ENCODE measurements at places on chromosomes 12 and 14.

DNA sequence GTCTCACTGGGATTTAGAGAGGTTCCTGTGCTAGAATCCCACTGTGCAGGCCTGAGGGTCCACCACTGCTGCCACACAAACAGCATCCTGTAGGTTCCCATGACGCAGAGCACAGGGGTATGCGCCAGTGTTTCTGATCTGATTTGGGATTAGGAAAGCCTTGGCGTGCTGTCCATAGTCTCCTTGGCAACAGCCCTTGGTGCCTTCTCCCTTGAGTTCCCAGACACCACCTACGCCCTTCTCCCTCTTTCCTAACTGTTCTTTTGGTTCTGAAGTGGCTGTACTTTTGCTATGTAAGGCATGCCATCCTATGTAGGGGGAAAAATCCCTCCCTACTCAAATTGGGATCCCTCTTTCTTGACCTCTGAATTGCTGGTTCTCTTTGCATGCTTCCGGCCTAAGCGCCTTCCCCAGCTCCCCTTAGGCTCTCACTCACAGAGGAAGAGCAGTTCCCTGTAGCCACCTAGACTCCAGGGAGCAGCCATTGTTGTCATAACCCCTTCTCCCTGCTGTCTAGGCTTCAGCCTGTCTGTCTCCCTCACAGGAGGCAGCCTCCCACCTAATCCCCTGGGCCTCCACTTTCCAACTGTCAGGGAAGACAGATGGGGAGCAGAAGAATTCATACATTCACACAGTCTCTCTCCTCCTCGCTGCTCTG, 14.8 kb upstream of the RIC8B start:
- no peak for DNase-seq

DNA sequence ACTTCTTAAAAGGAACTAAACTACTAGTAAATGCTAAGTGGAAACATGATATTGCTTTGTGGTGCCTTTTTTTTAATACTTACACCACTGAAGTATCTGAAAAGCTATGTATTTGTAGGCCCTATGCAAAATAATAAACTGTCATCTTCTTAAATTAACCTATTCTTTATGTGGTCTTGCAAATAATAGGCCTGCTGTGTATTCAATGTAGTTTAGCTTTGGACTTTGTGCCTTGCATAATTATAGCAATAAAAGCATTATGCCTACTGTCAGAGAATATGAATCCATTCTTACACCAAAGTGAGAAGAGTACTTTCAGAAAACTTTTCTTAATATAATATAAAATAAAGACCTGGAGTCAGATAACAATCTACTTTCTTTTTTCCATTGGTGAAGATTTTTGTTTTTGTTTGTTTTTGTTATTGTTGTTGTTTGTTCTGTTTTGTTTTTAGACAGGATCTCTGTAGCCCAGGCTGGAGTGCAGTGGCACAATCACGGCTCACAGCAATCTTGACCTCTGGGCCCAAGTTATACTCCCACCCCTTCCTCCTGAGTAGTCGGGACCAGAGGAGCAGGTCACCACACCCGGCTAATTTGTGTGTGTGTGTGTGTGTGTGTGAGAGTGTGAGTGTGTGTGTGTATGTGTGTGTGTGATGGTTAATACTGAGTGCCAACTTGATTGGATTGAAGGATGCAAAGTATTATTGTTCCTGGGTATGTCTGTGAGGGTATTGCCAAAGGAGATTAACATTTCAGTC, 213.8 kb downstream of the SLC6A15 start:
- no peak for DNase-seq

DNA sequence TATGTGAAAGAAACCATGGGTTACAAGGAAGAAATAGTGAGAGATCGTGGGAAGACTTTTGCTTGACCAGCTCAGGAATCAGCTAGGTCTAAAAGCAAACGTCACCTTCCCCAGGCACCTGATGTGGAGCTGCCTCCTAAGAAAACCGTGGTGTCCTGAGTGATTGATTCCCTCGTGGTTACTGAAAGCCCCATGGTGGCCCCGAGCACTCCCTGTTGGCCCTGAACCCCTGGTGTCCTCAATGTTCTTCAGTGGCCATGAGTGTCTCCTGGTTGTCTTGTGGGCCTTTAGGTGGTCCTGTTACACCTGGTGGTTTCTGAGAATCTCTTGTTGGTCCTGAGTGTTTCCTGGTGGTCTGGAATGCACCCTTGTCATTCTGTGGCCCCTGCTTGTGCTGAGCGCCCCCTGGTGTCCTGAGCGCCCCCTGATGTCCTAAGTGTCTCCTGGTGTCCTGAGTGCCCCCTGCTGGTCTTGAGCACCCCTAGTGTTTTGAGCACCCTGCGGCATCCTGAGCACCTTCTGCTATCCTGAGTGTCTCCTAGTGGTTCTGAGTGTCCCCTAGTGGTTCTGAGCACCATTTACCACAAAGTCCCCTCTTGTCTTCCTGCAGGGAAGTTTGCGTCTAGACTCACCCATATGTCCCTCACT, 518.7 kb downstream of the TMEM121 start:
- no peak for DNase-seq

DNA sequence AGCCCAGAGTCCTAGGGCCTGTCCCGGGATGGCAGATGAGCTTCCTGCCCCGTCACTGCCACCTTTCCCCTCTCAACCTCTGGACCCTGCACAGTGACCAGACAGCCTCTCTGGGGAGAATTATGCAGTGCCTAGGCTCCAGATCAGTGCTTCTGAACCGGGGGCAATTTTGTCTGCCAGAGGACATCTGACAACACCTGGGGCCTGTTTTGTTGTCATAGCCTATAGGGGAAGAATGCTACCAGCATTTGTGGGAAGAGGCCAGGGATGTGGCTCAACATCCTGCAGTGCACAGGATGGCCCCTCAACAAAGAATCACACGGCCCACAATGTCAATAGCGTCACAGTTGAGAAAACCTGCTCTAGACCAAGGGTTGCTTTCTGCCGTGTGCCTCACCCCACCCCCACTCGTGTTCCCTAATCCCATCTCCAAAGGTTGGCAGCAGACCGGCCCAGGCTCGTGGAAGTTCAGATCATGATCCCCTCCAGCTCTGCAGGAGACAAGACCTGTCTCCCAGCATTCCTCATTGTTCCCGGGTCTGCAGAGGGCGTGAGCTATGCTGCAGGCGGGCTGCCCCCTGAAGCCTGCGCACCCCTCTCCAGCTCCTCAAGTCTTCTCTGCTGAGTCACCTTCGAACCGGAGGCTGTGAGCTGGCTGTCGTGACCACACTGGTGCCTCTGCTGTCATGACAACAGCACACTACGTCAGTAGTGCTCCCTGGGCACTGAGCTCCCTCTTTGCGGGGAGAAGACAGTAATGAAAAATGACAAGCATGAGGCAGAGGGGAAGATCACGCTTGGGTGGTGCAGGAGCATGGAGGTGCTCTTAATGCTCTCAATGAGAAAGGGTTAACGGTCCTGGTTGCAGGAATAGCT, 2.0 kb upstream of the GAPDH start:
- no peak for DNase-seq

DNA sequence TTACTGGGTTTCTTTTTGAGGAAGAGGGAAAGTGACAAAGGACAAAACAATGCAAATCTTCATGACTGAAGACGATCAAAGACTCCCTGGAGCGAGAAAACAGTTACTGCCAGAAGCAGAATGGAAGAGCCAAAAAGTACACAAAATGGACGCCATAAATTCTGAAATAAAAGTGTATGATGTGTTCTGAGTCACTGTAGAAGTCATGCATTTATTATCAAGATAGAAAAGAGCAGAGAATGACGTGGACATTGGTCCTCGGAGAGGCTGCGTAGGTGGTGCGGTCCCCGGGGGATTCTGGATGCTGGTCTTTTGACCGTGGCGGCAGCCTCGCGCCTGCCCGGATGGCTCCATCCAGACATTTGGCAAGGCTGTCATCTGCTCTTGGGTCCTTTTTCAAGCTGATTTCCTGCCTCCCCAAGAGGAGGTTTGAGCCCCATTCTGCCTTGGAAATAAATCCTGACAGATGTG, 52.8 kb downstream of the C14orf132 start:
- DNase-seq = no peak

DNA sequence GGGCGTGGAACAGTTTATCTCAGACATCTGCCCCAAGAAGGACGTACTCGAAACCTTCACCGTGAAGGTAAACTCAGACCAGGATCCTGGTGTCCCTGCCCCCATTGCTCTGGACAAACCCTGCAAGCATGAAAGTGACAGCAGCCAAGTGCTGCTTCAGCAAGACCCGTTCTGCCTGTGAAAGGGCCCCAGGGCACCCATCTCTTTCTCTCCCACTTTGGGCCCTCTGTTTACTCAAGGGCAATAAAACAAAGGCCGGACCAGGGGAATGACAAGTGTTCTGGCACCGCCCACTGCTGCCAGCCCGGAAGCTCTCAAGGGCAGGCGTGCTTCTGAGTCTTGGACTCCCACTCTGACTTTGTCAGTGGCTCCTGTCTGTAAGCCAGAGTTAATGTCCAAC, 35.3 kb downstream of the CD9 start:
- no peak for DNase-seq

GRCh38 chr12:20711846-20712245, 16.7 kb downstream of the SLCO1C1 start:
- DNase-seq = no peak

- DNase-seq = no peak
These were observed 15.9 kb downstream of the ANKRD13A start for GRCh38 chr12:110015132-110015531.

All from posterior cingulate gyrus (tissue), 11 donors.